ENCODE measurements at places on chromosomes 6 and 20. TPM values are rescaled to one million over a fixed set of nuclear protein-coding genes. Genes with fewer than 3 reads are reported as not detected.

Gene KCNK15
- total RNA-seq, result 1.3 TPM

GRCh38 chr6:170003027-170003426 lies 251.6 kb downstream of the ERMARD start:
- no peak for ATAC-seq

- ATAC-seq, result no peak
These were observed 112.5 kb downstream of the SNX5 start for GRCh38 chr20:17856024-17856564.

- ATAC-seq, result no peak
These were observed 33.5 kb upstream of the UBR2 start for GRCh38 chr6:42530296-42530695.

DNA sequence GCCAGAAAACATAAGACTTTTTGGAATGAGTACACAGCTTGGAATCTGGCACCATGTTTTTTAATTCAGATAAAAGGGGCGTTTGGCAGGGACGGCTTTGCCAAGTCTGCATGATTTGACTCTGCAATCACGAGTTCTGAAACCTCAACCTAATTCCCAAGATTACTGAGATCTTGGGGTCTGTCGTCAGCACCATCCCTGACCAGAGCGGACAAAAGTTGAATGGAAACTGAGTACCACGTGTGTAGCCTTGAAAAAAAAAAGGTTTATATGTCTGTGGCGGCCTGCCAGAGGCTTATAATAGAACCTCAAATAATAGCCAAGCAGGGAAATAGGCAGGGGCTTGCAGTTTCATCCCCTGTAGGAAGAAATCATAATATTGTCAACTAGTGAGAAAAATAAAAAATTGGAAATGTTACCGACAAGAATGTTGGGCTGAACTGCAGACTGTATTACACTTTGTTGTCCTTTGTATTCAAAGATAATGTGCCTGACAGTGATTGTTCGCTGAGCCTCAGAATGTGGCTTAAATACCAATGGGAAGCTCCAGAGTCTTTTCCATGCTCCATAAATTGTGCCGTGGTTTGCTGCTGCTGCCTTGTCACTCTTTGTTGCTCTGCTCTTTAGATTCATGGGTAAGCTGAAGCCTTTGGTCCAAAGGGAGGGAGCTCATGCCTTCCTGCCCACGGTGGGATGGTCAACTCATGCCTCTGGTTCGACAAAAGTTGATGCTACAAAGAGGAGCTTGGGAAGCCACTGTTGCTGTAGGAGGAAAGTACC lies 118.8 kb upstream of the ARID1B start:
- ATAC-seq, result no peak

- no peak for ATAC-seq
These were observed 112.5 kb downstream of the WDR27 start for GRCh38 chr6:169589293-169589692.

- ATAC-seq, result peak; percentile 89
These were observed 18.0 kb downstream of the ATP9A start for GRCh38 chr20:51750037-51750769.
